Fibroblast of lung (primary cell): ENCODE measurements at places on chromosomes 6 and 20.

- DNase-seq = peak; percentile 99
These were observed 210.4 kb upstream of the RNF24 start for GRCh38 chr20:4225745-4226144.

DNA sequence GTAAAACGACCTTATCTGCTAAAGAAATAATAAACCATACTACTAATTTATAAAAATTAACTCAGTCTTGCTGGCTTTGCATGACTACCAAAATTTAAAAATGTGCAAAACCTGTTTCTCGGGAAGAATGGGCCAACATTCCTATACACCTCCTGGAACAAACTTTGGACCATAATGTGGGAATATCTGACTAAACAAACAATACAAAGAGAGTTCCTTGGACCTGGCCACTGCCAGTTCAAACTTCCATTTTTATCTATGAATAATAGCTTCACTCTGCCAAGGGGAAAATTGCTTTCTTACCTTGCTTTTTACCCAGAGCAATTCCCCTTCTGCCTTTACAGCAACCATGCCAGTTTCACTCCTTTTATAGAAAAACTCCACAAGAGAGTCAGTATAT, 38.7 kb upstream of the POU5F1 start:
- no peak for DNase-seq

- DNase-seq = no peak
These were observed 16.1 kb downstream of the NCOA7 start for GRCh38 chr6:125806813-125807212.

DNA sequence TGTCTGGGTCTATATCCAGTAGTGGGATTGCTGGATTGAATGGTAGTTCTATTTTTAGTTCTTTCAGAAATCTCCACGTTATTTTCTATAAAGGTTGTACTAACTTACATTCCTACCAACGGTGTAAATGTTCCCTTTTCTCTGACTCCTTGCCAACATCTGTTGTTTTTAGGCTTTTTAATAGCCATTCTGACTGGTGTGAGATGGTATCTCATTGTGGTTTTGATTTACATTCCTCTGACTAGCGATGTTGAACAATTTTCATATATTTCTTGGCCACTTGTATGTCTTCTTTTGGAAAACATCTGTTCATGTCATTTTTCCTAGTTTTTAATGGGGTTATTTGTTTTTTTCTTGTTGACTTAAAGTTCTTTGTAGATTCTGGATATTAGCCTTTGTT, 99.3 kb downstream of the BMP2 start:
- DNase-seq = no peak

DNA sequence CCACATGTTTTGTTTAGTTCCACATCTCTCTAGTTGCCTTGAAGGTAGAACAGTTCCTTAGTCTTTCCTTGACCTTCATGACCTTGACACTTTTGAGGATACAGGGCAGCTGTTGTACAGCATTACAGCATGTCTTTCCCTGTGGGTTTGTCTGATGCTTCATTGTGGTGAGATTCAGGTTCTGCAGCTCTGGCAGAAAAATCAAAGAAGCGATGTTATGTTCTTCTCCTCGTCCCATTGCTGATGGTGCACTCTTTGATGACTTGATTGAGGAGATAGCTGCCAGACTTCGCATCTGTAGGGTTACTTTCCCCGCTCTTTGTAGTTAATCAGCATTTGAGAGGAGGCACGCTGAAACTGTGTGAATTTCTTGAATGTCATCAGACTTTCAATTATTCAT, 12.0 kb downstream of the CEBPB start:
- DNase-seq = no peak
